Stimulated activated CD4-positive, alpha-beta T cell treated with anti-CD3 and anti-CD28 coated beads, Interleukin-4, amount 100 ng/mL, for 4 hours (primary cell): ENCODE measurements at places on chromosomes 4 and X.

- no peak for DNase-seq
Observed at GRCh38 chr4:85515701-85516100, 40.8 kb downstream of the ARHGAP24 start.

- no peak for DNase-seq
Observed at GRCh38 chrX:154123241-154124219, 20.5 kb upstream of the OPN1LW start.

DNA sequence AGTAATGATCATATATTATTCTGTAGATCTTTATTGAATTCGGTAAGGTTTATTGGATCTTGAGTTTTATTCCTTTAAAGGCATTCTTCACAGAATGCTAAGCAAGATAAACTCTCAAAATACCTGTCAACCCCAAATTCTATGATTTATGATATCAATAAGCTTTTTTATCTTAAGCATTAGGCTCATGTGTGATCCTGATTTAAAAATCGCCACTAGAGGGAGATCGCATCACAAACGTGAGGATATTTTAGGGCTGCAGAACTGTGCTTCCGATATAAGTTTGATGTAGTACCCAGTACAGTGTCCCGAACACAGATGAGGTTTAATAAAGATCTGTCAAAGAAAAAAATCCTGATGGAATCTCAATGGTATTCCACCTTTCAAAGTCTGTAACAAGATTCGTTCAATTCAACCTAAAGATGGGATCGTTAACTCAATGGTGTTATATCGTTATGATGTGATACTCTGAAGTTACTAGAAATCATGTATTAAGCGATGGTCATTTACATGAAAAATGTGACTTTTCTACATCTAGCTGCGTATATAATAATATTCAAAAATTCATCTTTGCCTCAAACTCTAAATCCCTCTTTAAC is 169.0 kb downstream of the CORIN start:
- no peak for DNase-seq

- no peak for DNase-seq
Observed at GRCh38 chrX:140765043-140765784, 55.7 kb downstream of the LINC00632 start.

GRCh38 chr4:20262221-20262620 is 10.5 kb downstream of the SLIT2 start:
- DNase-seq: no peak
